ENCODE measurements at places on chromosomes 7 and 10.

DNA sequence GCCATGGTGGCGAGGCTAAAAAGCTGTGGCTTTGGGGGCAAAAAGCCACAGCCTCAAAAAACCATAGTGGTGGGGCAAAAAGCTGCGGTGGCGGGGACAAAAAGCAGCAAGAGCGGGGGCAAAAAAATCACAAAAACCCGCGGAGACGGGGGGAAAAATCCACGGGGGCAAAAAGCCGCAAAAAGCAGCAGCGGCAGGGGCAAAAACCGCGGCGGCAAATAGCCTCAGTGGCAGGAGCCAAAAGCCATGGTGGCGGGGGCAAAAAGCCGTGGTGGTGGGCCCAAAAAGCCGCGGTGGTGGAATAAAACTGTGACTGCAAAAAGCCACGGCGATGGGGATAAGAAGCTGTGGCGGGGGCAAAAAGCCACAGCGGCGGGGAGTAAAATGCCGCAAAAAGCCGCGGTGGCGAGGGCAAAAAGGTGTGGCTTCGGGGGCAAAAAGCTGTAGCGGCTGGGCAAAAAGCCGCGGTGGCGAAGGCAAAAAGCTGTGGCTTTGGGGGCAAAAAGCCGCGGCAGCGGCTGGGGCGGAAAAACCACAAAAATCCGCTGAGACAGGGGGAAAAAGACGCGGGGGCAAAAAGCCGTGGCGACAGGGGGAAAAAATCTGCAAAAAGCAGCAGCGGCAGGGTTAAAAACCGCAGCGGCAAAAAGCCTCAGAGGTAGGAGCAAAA lies 526.6 kb downstream of the ZNF33B start:
- no peak for DNase-seq

DNA sequence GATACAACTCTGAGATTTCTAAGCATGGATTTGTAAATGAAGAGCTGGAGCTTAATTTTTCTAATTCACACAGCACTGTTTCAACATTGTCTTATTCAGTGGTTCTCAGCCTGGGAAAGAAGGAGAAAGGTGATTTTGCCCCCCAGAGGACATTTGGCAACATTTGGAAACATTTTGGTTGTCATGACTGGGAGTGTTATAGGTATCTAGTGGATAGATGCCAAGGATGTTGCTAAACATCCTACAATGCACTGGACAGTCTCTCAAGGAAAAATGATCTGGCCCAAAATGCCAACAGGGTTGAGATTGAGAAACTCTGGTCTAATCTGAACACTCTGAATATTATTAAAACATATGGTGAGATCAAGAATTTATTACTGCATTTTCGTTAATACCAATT lies 3.8 kb upstream of the CAV2 start:
- DNase-seq: no peak

GRCh38 chr7:44633254-44634186 lies 27.1 kb downstream of the OGDH start:
- no peak for DNase-seq

- DNase-seq: no peak
These were observed 20.4 kb upstream of the INMT start for GRCh38 chr7:30731581-30731980.

- no peak for DNase-seq
These were observed 99.6 kb upstream of the CCNY start for GRCh38 chr10:35236739-35237138.

DNA sequence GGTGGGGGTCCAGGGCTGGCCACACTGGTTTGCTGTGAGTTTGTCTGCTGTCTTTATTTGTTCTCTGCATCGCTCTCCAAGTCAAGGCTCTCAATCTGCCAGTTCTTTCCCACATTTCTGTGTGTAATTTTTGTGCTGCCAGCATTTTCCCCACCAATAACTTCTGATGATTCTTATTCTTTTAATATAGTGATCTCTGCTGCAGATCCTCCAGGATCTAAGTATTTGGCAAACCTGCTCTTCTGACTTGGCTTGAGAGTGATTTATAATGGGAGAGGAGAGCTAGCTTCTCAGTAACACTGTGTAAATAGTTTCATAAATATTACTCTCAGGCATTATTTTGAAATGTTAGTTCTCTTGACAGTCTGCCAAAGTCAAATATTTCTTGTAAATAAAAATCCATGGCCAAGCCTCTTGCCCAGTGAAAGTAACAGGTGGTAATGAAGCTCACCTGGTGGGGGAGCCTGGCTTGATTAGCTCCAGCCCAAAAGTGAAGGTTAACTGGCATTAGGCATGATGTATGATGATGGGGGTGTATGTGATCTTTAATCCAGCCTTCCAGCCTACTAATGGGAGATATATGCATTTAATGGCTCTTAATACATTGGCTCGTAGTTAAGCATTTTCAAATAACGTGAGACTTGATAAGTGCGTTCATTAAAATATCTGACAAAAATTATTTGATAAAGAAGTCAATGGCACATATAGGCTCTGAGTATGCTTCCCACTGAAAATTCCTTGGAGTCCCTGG lies 1055.9 kb downstream of the KCNMA1 start:
- no peak for DNase-seq

DNA sequence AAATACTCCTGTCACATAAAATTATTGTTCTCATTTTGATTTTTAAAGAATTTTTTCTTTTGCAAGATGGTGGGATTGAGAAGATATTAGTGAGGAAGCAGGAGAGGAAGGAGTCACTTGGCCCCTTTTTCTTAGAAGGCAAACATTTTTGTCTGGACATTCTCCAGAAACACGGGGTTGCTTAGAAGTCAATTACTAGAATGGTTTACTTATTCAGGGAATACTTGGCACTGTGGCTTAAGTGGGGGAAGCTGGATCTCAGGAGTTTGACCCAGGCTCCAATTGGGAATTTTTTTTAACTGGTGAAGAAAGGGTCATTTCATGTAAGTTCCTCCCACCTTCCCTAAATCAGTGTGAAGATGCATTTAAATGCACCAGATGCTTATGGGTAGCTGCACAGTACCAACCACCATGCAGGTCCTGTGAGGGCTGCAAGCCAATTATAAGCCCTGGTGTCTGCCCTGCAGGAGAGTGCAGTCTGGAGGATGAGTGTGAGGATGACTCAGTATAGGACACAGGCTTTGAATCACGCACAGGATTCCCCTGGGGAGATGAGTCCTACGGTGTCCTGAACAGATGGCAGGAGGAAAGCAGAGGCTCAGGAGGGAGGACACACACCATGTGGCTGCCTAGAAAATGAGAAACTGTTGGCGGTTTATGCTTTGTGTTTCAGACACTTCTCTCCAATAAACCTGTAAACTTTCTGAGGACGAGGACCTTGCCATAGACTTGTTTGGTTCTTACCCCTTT lies 299.1 kb downstream of the PLXNA4 start:
- no peak for DNase-seq

- DNase-seq: no peak
These were observed 101.2 kb downstream of the USP6NL start for GRCh38 chr10:11510281-11510680.

DNA sequence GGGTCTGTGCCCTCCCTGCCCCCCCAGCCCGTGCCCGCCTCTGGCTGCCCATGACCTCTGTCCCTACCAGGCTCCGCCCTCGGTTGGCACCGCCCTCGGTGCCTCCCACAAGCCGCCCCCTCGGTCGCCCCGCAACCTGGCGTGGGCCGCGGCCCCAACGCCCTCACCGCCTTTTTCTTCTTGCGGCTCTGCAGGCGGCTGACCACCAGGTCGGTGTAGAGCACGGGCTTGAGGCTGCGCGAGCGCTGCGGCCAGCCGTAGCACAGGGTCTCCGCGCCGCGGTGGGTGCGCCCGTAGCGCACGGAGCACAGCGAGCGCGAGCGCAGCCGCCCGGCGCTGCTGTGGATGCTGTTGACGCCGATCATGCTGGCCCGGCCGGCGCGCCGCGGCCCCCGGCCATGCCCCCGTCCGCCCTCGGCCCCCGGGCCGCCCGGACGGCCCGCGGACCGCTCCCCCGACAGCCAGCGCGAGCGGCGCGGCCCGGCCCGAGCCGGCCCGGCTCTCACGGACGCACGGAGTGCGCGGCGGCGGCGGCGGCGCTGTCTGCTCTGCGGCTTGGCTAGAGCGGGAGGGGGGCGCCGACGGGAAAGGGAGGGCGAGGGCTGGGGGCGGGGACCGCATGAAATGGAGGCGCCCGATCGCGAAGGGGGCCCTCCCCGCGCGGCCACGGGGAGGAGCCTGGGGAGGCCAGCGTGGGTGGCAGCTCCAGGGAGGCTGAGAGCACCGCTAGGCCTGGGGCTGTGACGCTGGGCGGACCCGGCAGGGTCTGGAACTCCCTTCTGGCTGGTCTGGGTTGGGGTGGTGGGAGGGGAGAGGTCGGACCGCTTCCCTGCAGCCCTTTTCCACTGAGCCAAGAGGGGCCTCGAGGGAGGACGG lies 9.6 kb downstream of the PSD start:
- peak; percentile 72 for DNase-seq

GRCh38 chr10:78211561-78212051 lies 177.9 kb downstream of the RPS24 start:
- no peak for DNase-seq

GRCh38 chr7:116872026-116872425 lies 9.6 kb downstream of the CAPZA2 start:
- no peak for DNase-seq

DNA sequence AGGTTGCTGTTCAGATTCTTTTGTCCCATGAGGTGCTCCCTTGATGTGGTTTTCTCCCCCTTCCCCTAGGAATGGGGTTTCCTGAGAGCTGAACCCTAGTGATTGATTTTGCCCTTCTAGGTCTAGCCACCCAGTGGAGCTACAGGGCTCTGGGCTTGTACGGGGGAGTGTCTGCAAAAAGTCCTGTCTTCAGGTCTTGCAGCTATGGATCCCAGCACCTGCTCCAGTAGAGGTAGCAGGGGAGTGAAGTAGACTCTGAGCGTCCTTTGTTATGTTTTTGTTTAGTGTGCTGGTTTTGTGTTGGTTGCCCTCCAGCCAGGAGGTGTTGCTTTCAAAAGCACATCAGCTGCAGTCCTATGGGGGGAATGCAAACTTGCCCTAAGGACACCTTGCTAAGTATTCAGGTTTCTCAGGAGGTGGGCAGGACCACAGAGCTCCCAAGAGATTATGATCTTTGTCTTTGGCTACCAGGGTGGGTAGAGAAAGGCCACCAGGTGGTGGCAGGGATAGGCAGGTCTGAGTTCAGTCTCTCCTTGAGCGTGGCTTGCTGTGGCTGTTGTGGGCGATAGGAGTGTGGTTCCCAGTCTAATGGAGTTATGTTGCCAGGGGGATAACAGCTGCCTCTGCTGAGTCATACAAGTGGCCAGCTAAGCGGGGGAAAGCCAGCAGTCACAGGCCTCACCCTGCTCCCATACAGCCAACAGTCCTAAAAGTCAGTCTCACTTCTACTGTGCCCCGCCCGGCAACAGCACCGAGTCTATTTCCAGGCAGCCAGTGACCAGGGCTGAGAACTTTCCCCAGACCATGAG lies 92.4 kb upstream of the JCAD start:
- no peak for DNase-seq

DNA sequence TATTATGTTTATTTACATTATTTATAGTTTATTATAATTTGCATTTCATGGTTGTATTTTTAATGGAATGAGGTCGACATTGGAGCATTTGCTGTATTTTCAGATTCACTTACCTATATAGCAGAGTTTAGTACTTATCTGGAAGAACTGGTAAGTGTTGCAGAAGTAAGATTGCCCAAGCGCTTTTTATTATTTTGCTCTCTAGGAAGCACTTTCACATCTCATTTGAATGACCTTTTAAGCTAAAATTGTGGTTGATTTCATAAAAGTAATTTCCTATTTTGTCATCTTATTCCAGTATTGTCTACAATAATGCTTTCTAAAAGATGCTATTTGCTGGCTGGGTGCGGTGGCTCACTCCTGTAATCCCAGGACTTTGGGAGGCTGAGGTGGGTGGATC lies 28.6 kb downstream of the SEC61A2 start:
- DNase-seq: no peak

DNA sequence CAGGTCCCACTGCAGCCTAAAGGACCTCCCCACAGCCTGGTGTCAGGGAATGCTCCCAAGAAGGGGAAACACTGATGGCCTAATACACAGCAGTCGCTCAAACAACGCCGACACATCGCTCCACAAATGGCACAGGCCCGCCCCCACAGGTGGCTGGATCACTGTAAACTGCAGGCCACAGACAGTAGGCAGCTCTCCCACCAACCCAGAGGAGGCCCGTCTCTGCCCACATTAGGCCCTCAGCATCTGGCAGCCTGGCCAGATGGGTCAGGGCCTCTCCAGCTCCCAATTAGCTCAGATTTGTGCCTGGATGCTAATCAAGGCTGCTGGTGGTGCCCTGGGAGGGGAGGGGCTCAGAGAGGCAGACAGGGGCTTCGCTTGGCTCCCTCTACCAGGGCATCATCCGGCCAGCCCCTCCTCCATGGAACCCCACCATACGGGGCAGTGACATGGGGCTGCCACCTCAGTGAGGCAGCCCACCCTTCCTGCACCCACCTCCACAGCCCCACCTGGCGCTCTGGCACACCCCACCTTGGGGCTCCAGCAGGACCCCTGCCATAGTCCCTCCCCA lies 42.7 kb downstream of the CAMK2B start:
- no peak for DNase-seq

Measured in stimulated activated CD8-positive, alpha-beta memory T cell treated with anti-CD3 and anti-CD28 coated beads, Interleukin-15, amount 100 ng/mL, for 48 hours (primary cell).